ENCODE measurements at places on chromosomes 5 and 9. TPM values are rescaled to one million over a fixed set of nuclear protein-coding genes. Genes with fewer than 3 reads are reported as not detected.

Gene UTP15
- total RNA-seq = 23.9 TPM

Gene SFXN1
- 132 TPM for total RNA-seq

Gene SLC45A2
- total RNA-seq = not detected

Gene HMCN2
- total RNA-seq = under 0.01 TPM

Gene RNF180
- total RNA-seq = 2.0 TPM

Gene BTNL8
- total RNA-seq = not detected

Gene RRAGA
- 65.5 TPM for total RNA-seq

Gene OR2Y1
- total RNA-seq = not detected

Gene TEX48
- total RNA-seq = not detected

Gene PCDHB7
- under 0.01 TPM for total RNA-seq

Gene GRM6
- total RNA-seq = not detected

Gene ANKHD1
- total RNA-seq = 90.3 TPM

Gene TAF11L5
- total RNA-seq = not detected

Gene DPH7
- 25.5 TPM for total RNA-seq

Gene C9orf40
- 3.3 TPM for total RNA-seq

Gene KLF9
- total RNA-seq = 31.3 TPM

Gene BRINP1
- total RNA-seq = under 0.01 TPM

Gene PCDHA1
- total RNA-seq = not detected

Gene PCDHA11
- total RNA-seq = 0.50 TPM

Gene HTR4
- total RNA-seq = not detected

Gene GPR150
- total RNA-seq = 0.66 TPM

Gene C1QTNF3
- total RNA-seq = 0.99 TPM

Gene UAP1L1
- 34.7 TPM for total RNA-seq

Gene ARSI
- 12.1 TPM for total RNA-seq

Gene LURAP1L
- 63.7 TPM for total RNA-seq

Gene PDZD2
- total RNA-seq = 0.50 TPM

Gene CSF1R
- under 0.01 TPM for total RNA-seq

Gene ACTBL2
- not detected for total RNA-seq
